Frontal cortex (tissue), 4 donors: ENCODE measurements at places on chromosomes 2 and 18. TPM values are rescaled to one million over a fixed set of nuclear protein-coding genes. Genes with fewer than 3 reads are reported as not detected.

Gene LOXHD1
- total RNA-seq = 0.41 TPM

Gene CBLN2
- 280 TPM for total RNA-seq

DNA sequence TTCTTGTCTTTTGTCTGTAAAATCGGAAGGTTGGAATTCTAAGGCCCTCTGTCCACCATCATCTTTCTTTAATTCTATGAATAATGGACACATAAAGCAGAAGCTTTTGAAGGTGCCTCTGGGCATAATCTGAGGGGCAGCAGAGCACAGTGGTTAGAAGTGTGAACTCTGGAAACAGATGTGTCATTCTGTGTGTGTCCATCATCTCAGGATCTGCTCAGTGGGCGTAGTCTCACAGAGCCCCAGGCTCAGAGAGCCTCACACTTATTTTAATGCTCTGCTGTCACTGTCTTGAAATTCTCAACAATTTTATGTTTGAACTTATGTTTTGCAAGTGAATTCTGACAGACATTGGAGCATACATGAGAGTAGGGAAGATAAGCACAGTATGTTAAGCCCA, 31.0 kb upstream of the CCDC93 start:
- DNase-seq = no peak

GRCh38 chr2:209473930-209474419, 50.1 kb downstream of the MAP2 start:
- DNase-seq = no peak

DNA sequence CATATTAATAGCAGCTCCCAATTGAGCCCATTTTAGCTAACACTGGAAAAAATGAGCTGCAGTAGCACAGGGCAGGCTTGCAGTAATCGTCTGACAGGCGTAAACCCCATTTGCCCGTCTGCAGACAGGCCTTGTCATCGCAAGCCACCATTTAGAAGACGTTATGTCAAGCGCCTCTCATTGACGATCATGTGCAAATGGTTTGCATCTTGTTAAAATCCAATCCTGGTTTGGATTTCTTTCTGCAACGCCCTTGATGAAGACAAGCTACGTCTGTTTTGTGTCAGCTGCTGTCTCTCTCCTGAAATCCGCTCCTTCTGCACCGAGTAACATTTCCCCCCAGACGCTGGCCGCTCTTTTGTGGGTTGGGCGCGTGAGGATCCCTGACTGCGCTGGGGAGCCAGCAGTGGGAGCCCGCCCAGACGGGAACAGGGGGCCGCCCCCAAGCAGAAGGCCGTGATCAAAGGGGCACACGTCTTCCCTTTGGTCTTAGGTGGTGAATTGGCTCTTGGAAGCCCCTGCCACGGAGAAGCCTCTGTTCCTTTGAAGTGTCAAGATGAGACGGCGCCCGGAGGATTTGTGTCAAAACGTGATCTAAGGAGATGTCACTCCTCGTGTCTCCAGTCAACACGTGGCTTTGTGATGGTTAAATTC, 84.2 kb upstream of the GPC1 start:
- DNase-seq = no peak

Gene IL1RL1
- total RNA-seq = not detected

GRCh38 chr2:163736433-163737189, 803 bp upstream of the FIGN start:
- DNase-seq = peak; percentile 41

Gene TMEM169
- 23.2 TPM for total RNA-seq

- no peak for DNase-seq
These were observed 4.2 kb upstream of the PROC start for GRCh38 chr2:127413782-127414637.

Gene C2orf80
- total RNA-seq = 38.3 TPM

- DNase-seq = peak; percentile 9
These were observed 232.0 kb downstream of the STK39 start for GRCh38 chr2:168015274-168015953.

DNA sequence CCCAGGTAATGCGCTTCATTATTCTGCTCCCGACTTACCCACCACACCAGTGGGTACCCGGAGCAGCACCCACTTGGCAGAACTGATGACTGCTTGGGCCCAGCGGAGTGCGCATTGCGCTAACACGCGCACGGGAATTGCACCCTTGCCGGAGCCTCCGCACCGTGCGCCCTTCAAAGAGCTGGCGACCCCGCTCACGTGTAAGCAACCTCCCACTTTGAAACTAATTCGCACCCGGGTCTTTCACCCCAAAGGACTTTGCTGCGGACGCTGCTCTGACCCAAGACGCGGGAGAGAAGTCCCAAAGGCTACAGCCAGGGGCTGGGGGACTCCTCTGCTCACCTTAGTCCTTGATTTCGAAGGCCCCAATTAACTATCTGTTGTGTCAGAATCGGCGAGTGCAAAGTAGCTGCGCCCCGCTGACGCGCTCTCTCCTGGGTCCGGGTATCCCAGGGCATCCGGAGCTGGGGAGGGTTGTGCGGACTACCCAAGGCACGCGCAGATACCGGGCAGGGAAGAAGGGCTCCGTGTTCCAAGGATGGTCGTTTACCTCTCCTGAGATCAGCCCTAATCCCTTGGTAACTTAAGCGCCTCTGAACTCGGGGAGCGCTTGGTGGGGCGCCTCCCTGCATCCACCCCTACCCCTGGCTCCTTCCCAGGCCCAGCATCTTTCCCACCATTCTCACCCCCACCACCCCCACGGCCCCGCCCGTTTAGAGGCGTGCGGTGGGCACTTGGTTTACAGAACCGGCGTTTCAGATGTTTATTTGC, 13.1 kb upstream of the SATB2 start:
- DNase-seq = no peak

Gene ADAM17
- 33.8 TPM for total RNA-seq

- DNase-seq = no peak
These were observed 8.6 kb upstream of the ABCB11 start for GRCh38 chr2:169039702-169040101.

Gene SPATA3
- total RNA-seq = not detected

- no peak for DNase-seq
These were observed 656.0 kb upstream of the SALL3 start for GRCh38 chr18:78323453-78324197.

GRCh38 chr2:151928380-151928779, 100.2 kb upstream of the ARL5A start:
- DNase-seq = no peak

Gene C2orf78
- total RNA-seq = not detected

DNA sequence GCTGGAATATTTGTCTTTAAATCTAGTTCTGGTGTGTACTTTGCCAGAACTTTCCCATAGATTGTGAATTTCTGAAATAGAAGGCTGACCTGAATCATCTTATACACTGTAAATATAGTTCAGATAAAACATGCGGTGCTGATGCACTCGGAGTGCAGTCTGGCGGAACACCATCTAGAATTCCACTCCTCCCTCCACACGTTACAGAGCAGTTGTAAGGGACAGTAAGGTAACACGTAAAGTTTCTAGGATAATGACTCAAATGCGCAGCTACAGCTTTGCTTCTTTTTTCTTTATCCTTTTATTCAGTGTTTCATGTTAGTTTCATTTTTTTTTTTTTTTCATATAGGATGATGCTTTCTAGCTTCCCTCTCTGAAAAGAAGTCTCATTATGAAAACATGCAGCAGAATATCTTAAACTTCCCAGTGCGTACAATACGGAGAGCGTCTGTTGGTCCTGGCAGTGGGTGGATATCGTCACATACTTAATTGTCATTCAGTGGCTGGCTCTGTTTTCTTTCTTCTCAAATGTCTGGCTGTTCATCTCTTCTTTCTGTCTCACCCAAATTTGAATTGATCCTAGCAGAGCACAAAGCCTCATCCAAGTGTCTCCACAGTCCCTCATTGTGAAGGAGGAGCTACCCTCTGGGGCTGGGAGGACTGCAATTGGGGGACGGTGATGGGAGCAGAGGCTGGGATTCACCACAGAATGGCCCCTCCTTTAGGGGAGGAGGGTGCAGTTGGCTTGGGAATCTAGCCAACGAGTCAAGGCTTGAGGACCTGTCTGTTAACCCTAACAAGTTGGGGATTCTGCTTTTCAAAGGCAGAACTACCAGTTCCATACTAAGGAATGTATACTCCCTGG, 138.8 kb downstream of the MYT1L start:
- no peak for DNase-seq

- no peak for DNase-seq
These were observed 179.1 kb downstream of the HAUS1 start for GRCh38 chr18:46283268-46283667.

- no peak for DNase-seq
These were observed 12.3 kb upstream of the SNED1 start for GRCh38 chr2:240985881-240986786.

Gene FAM124B
- total RNA-seq = 8.2 TPM

Gene TMEM163
- 16.3 TPM for total RNA-seq

DNA sequence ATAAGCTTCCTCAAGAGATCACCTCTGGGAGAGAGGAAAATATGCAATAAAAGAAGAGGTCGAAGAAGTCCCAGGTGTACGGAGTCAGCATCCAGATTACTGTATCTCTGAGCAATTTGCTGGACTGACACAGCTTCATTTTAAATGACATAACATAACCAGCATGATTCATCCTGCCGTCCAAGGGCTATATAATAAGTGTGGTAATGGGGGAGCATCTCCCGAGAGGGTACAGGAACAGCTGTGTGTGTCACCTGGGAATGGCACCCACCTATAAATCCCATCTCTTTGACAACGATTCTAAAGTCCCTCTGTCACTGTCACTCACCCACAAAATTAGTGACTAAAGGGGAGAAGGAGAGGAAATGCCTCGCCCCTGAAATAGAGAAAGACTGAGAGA, 19.3 kb upstream of the FZD7 start:
- DNase-seq = no peak

Gene TCF23
- total RNA-seq = not detected

DNA sequence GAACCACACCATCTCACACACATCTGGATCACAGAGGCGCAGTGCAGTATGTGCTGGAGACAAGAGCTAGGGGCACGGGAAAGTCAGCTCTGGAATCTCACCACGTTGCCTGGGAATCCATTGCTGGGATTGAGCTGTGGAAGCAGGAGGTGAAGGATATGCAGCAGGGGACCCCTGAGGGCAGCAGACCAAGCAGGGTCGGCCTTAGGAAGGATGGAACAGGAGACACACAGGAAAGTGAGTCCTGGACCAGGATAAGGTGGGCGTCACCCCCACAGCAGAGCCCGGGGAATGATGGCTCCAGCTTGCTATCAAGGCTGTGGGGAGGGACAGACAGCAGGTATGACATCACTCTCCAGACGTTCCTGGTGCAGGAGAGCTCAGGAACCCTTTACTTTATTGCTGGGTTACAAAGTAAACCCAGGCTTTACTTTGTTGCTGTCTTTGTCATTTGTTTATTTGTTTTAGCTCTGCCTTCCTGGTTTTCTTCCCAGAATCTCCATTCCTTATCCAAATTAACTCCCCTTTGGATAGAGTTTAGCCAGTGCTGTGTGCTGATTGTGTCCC, 329.8 kb upstream of the MYT1L start:
- DNase-seq = no peak

DNA sequence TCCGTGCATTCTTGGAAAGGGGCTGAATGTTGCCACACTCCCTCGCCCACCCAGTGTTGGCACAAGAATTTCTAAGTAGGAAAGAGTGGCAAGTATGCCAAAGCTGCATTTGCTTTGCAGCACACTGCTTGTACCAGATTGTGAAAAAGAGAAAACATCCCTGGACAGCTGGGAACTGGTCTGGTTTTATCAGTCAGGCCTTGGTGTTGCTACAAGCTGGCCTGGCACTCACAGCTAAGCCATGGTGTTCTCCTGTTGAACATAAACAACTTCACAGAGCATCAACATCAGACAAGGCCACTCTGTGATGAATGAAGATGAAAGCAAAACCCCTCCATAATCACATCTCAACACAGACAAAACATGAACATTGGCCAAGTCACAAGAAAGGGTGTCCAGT, 4.2 kb upstream of the TRABD2A start:
- DNase-seq = no peak

Gene AGPS
- 55.8 TPM for total RNA-seq

GRCh38 chr18:13279181-13280069, 60.9 kb downstream of the LDLRAD4 start:
- no peak for DNase-seq

DNA sequence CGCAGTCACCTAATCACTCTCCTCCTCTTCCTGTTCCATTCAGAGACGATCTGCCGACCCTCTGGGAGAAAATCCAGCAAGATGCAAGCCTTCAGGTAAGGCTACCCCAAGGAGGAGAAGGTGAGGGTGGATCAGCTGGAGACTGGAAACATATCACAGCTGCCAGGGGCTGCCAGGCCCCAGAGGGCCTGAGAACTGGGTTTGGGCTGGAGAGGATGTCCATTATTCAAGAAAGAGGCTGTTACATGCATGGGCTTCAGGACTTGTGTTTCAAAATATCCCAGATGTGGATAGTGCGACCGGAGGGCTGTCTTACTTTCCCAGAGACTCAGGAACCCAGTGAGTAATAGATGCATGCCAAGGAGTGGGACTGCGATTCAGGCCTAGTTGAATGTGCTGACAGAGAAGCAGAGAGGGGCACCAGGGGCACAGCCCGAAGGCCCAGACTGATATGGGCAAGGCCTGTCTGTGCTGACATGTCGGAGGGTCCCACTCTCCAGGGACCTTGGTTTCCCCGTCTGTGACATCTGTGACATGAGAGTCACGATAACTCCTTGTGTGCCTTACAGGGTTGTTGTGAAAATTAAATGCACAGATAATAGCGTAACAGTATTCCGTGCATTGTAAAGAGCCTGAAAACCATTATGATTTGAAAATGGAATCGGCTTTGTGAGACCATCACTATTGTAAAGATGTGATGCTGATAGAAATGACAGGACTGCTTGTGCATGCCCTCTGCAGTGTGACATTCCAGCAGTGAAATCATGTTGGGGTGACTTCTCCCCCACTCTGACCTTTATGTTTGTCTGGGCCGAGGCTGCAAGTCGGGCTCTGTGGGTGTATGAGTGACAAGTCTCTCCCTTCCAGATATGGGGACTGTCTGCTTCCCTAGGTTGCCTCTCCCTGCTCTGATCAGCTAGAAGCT, 510 bp downstream of the IL1RN start:
- no peak for DNase-seq

Gene ATOH8
- 2.0 TPM for total RNA-seq

- DNase-seq = no peak
These were observed 6.5 kb downstream of the DGKD start for GRCh38 chr2:233360771-233361176.

DNA sequence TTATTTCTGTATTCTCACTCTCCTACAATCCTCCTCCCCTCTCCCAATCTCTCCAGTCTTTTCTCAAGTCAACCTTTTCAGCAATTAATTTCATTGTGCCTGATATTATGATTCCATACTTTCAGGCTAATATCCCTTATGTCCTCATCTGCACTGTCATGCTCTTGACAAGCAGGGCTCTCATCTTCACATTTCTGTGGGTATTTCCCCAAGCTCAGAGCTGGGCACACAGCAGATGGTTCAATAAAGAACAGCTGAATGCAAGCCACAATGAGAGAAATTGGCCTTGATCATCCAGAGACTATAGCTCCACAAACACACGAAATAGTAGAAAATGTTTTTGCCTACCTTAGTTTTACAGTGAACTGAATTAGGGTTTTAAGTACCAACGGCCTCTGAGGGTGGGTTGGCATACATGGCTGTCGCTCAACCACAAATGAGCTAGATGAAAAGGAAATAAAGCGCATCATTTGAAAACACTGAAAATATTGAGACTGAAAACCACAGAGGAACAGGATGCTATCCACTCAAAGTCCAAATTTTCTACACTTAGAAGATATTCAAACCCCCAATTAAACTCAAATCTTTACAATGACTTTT, 47.5 kb upstream of the STAT1 start:
- no peak for DNase-seq

- no peak for DNase-seq
These were observed 570.2 kb upstream of the TNP1 start for GRCh38 chr2:217429981-217430500.

Gene ECEL1
- 2.4 TPM for total RNA-seq
